GM03348 (cell line): ENCODE measurements at places on chromosomes 12 and 14.
A peak's percentile ranks its signal among the peaks of the same experiment; 100 is the strongest.

- no peak for DNase-seq
These were observed 13.1 kb upstream of the SMARCC2 start for GRCh38 chr12:56202366-56202765.

- DNase-seq = no peak
These were observed 7.1 kb upstream of the CRADD start for GRCh38 chr12:93670104-93670503.

DNA sequence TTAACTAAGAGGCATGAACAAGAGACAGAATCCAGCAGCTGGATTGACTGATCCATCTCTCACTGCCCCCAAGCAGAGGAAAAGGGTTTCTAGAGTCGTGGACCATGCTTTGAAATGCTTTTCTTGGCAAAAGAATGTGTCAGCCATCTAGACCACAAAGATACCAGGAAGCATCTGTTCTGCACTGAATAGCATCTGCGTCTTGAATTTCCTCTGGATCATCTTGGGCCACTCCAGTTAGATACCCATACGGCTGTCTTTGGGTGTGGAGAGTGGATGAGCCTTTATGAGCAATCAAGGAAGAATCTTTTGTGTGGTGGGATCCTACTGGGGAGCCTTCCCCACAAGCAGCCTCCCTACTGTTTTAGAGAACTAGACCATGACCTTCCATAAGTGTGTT is 16.0 kb upstream of the RFX4 start:
- no peak for DNase-seq

GRCh38 chr14:30299915-30300314 is 259.0 kb upstream of the G2E3 start:
- DNase-seq = no peak

- peak; percentile 81 for DNase-seq
These were observed 58.5 kb upstream of the TMPO start for GRCh38 chr12:98456576-98457573.

GRCh38 chr12:115998119-115998633 is 279.3 kb downstream of the MED13L start:
- DNase-seq = peak; percentile 63
